ENCODE measurements at places on chromosomes 4 and X.

- DNase-seq: no peak
These were observed 165.6 kb upstream of the GLRA2 start for GRCh38 chrX:14363728-14364127.

- no peak for DNase-seq
These were observed 131.6 kb downstream of the ARHGAP24 start for GRCh38 chr4:85606505-85606904.

- DNase-seq: no peak
These were observed 30.2 kb downstream of the NEK1 start for GRCh38 chr4:169582203-169582602.

- no peak for DNase-seq
These were observed 258.6 kb upstream of the AGTR2 start for GRCh38 chrX:115911967-115912366.

GRCh38 chr4:3791910-3792542 is 25.8 kb downstream of the ADRA2C start:
- DNase-seq: no peak

- no peak for DNase-seq
These were observed 604.3 kb downstream of the PACRGL start for GRCh38 chr4:21304540-21304887.

- no peak for DNase-seq
These were observed 81.7 kb downstream of the MAD2L1 start for GRCh38 chr4:119984996-119985395.

DNA sequence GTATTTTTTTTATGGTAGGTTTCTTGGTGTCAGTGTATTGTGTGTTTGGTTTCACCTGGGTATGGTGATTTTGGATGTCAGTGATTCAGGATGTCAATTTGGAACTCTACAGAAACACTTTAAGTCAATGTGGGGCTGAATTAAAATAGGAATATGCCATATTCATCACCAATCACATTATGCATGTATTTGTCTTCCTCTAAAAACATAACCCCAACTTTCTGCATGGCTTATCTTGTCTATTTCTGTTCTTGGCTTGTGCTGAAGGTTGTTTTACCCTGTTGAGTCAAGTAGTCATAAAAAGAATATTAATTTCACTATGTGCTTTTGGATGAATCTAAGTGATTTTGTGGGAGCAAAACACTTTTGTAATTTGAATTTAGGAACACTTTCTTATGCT is 19.0 kb downstream of the ZNF721 start:
- DNase-seq: no peak

DNA sequence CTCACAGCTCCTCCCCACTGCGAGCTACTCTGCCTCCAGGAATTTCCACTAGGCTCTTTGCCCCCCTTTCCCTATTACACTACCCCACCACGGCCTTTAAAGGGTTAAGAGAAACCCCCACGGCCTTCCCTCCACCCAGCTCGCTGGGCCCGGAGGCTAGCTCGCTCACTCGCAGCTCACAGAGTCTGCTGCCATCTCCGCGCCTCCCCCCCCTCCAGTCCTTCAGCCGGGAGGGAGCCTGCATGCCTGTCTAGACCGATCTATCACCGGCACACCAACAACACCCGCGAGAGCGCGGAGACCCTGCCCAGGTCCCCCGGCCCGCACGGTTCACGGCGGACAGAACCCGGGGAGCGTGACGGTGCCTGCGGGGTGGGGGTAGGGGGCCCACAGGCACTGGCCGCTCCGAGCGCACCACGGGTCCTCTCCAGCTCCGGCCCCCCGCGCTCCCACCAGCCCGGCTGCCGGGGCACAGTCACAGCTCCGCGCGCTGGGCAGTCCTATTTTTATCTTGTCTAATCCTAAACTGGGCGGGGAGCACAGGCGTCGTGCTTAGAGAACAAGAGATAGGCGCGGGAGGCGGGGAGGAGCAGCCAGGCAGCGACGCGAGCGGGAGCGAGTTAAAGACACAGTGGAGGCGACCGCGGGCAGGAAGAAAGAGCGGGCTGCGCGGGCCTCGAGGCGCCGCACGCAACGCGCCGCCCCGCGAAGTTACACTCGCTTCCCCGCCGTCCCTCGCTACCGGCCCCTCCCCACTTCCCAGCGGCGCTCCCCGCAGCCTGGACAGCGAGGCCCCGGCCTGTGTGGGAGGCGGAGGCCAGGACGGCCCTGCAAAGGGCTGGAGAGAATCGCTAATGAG is 3.5 kb downstream of the BCOR start:
- no peak for DNase-seq

DNA sequence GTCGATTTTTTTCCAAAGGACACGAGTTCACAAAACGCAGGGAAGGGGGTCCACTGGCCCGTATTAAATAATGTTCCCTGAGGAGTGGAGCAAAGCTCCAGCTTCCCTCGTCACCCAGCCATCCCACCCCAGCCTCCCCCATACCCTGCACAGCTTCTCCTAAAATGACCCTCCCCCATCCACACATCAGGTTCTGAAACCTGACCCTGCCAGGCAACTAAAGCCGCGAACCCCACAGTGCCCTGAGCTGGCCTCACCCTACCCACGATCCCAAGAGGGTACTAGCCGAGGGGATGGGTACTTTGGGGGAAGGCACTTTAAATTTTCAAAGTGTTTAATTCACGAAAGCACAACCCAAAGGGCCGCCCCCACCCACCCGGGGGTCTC is 634 bp downstream of the APOO start:
- no peak for DNase-seq

DNA sequence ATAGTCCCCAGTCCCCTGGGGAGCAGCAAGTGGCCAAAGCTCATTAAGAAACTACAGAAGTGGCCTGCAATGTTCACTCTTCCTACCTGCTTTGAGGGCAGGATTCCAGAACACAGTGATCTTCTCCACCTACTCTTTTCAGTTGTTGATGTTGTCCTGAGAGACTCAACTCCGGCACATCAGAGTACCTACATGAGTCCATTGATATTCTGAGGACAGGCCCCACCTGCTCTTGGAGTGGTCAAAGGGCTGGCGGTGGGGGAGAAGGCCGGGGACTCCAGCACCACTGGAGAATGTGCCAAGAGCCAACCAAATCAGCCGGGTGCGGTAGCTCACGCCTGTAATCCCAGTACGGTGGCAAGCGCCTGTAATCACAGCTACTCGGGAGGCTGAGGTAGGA is 29.8 kb upstream of the DDX3X start:
- no peak for DNase-seq

- DNase-seq: no peak
These were observed 48.4 kb downstream of the MTM1 start for GRCh38 chrX:150616863-150617198.

DNA sequence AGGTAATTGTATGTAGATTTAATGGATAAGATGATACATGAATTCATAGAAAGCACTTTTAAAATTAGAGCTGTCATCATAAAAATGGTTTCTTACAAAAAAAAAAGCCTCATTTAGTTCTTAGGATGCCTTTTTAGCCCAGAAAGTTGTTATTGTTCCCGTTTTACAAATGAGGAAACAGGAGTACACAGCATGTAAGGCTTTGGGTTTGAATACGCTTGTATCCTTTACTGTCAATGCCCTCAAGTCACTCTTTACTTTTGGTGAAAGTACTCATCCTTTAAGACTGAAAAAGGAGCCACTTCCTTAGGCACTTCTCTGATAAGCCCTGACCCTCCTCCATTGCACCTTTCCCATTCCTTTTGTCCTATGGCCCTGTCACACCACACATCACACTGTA is 4.9 kb downstream of the EREG start:
- no peak for DNase-seq

- peak; percentile 98 for DNase-seq
These were observed 112.8 kb upstream of the ATXN3L start for GRCh38 chrX:13432414-13433297.

- DNase-seq: no peak
These were observed 427.4 kb upstream of the DIPK2B start for GRCh38 chrX:45628041-45628440.

DNA sequence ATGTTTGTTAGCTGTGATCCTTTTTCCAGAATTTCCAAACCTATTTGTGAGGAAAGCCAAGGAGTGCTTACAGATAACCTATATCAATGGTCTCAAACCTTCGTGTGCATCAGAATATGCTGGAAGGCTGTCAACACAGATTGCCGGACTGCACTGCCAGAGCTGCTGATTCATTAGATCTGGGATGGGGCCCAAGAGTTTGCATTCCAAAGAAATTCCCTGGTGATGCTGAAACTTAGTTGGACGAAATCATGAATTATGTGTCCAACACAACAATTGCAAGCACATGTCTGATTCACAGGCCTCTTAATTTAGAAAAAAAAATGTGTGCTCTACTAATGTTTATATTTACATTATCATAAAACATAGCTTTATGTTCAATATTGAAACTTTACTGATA is 544.0 kb upstream of the AMOT start:
- DNase-seq: peak; percentile 70

- no peak for DNase-seq
These were observed 586.6 kb downstream of the C4orf33 start for GRCh38 chr4:129682586-129682985.

- no peak for DNase-seq
These were observed 51.9 kb downstream of the TET2 start for GRCh38 chr4:105198541-105198940.

DNA sequence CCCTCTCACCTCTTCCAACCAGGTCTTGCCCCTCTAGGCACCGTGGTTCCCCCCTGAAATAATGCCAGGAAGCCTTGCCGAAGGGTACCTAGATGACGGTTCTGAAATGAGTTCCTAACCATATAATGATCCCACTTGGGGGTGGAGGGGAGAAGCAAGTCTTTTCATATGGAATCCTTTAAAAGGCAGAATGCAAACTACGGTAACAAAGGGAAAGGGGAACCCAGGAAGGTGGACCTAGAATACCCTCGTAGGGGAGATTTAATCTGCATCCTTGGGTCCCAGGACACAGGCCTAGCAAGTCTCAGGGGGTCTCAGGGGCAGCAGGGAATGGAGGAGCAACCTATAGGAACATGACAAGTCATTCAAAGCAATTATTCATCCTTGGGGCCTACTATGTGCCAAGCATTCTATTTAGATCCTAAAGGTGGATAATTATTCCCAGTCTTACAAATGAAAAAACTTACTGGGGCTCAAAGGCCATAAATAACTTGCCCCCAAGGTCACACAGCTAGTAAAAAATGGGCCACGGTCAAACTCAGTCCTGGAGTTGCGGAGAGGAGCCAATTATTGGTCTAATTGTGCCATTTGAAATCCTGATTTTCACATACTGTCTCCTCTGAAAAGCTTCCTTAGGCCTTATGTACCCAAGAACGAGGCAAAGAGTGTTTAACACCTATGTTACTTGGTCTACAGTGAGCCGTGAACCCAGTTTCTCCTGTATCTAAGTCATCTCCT is 8.8 kb downstream of the BCOR start:
- no peak for DNase-seq

GRCh38 chr4:186839122-186840037 is 115.7 kb upstream of the FAT1 start:
- DNase-seq: peak; percentile 55

- no peak for DNase-seq
These were observed 38.5 kb upstream of the PRSS48 start for GRCh38 chr4:151238477-151238876.

DNA sequence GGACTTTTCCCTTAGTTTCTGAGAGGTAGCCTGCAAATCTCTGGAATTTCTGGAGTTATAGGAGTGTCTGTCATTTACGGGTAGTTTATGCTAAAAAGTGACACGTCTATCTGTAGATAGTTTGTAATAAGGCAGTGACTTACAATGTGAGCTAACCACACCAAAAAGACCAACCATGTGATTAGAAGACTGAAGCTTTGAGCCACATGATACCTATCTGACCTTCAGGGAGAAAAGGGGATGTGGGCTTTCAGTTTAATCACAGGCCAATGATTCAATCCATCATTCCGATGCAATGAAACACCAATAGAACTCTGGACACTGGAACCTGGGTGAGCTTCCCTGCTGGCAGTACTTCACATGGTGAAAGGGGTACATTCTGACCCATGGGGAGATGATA is 254.6 kb upstream of the GK2 start:
- DNase-seq: no peak

- DNase-seq: no peak
These were observed 177.5 kb upstream of the NUDT10 start for GRCh38 chrX:51155157-51155556.

DNA sequence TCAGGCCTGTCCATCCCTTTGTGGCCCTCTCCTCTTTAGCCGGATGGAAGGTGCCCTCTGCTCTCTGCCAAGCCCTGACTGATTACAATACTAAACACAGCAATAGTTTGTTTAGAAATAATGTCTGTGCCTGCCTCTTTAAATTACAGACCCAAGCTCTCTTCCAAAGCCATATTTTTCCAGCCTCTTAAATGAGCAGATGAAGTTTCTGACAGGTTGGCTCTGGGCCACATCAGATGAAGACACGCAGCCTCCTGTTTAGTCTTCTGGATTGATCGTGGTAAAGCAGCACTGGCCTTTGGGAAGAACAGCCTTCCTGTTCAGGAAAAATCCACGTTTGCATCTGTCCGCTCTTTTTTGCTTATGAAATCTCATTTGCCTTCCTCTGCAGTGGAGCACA is 133.6 kb downstream of the CPE start:
- DNase-seq: no peak

DNA sequence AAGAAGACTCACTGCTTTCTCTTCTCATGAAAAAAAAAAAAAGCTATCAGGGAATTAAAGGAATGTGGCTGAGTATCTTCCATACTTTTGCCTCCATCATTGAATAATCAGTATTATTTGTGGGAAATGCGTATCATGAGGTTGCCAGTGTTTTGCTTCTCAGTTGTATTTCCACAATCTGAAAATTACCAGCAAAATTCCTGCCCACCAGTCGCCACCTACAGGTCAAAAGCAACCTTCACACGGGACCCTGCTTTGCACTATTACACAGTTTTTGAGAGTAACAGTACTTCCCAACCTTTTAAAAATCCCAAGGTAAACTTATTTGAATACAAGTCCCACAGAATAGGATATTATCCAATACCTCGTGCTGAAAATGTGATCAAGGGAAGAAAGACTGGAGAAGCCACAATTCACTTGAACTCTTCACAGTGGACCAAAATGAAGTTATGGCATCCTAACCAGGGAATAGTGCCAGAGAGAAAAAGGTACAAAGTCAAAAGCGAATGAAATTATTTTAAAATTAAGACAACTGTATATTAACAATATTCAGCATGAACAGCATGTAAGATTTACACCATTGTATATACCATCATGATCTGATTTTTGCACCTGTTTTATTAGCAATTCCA is 30.4 kb downstream of the PGRMC1 start:
- DNase-seq: no peak

GRCh38 chrX:21374163-21374993 is at the start of gene CNKSR2:
Gene CNKSR2, plus strand, starts transcription at chrX:21374418. Its CDS starts 480 bp downstream, at chrX:21374898.
- no peak for DNase-seq

DNA sequence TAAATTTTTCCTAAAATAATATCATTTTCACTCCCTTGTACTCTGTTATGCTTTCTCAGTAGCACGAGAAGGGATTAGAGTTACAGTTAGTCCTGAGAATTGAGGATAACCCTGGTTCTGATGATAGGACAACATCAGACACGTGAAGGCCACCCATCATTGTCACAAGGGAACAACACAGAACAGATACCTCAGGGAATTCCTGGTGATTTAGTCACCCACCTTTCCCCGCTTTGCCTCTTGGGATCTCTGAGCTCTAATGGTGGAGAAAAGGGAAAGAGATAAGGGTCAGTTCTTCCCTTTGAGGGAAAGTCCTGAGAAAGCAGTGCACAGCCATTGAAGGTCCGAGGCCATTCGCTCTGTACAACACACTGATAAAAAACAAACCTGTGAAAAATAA is 112.3 kb upstream of the GALNT7 start:
- no peak for DNase-seq

GRCh38 chrX:41491267-41492004 is 44.3 kb downstream of the NYX start:
- DNase-seq: peak; percentile 78
